ENCODE measurements at places on chromosomes 6 and 20.

DNA sequence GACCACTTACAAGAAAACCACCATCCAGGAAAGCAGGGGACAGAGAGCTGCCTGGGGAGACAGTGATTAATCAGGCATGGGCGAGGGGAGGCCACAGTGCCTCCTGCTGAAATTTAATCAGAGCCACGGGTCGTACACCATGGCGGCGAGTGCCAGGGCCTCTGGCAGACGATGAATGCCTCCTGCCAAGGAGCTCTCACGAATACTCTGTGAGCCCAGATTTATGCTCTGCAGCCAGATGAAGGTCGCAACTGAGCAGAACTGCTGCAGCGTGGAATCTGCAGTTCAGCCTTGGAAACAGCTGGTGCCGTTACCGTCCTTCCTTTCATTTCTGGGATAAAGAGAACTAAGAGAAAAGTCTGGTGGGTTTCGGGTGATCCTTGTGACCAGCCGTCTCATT is 85.6 kb downstream of the BFSP1 start:
- no peak for DNase-seq

DNA sequence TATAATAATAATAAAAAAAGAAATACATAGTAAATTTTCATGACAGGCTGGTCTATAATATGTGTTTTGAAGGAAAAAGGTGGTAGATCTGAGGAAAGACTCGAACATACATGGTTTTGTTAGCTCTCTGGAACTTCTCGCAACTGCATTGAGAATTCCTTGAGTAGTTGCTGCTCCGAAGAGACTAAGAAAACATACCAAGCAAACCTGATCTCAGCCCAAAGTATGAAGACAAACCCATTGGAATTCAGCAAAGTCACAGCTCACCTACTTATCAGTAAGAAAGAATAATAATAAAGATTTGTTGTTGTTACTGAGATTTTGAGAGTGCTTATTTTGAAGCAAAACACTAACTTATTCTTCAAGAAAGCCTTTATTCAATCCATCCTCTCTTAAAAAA is 1107.1 kb upstream of the EYS start:
- DNase-seq, result no peak

GRCh38 chr6:32941214-32941768 is 463 bp upstream of the HLA-DMB start:
- peak; percentile 58 for DNase-seq

- DNase-seq, result no peak
Measured at GRCh38 chr20:3247638-3248037, 8.6 kb upstream of the SLC4A11 start.

DNA sequence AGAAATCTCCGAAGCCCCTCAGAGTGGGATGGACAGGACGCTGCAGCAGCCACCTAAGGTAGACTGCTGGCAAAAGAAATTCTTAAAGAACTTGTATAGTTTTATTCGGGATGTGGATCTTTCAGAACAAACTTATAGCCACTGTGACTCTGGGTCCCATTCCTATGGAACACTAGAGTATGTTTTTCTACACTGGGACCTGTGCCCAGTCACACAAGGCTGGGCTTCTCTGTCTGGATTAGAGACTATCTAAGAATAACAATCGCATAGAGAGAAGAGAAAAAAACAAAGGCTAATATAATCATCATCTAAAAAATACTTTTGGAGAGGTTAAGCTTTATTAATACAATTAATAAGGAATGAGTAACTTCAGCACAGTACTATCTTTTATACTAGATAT is 28.9 kb downstream of the RMND1 start:
- no peak for DNase-seq

GRCh38 chr20:44585057-44585963 is 2.9 kb downstream of the PKIG start:
- no peak for DNase-seq

DNA sequence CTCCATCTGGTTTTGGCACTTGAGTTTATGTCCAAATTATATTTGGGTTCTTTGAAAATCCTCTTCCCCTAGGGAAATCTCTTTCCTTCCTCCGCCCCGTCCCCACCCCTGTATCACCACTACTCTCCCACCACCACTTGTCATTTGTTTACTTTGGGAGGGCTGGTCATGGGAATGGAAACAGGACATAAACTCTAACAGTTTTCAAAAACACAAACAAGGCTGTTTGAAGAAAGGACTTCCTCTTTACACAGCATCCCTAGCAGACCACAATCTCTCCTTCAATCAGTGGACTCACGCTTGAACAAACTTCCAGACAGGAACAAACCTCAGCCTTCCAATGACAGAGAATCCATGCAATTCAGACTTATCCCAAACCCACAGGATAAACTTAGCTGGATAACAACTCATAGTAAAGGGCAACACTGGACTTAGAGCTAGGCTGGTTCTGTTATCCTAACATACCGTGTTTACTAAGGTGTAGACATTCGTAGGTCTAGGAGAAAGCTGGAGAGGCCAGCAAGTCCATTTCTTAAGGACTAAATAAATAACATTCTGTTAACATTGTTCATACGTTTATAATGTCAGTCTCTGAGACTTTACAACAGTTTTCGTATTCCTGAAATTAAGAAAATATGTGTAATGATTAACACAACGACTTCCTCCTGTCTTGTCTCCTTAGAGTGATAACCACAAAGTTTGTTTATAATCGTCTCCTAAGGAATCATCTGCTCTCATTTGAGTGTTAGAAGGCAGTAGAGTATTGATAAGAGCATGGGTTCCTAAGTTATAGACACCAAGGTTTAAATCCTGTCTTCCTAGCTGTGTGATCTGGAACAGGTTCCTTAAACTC is 44.1 kb upstream of the CTAGE9 start:
- no peak for DNase-seq

GRCh38 chr6:140017470-140017869 is 643.0 kb upstream of the CITED2 start:
- DNase-seq, result no peak

DNA sequence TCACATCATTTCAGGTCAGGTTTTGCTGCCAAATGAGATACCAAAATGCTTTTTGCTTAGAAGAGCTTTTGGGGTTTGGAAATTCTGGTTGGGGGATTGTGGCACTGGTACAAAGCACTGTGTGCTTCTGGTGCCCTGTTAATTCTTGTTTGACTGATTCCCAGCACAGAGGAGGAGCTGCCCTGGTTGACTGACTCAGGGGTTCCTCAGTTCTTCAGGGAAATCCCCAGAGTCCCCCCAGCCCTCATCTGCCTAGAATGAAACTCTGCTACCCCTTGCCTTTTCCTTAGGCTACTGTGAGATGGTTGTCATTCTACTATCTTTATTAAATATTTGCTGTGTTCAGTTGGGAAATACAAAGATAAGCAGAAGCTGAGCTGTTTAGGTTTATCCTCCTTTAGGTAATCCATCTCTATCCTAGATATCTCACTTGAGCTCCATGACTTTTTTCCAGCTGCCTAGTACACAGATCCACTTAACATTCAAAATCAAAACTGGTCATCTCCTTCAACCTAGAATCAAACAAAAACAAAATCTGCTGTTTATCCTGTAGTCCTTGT is 24.9 kb upstream of the TSPYL1 start:
- no peak for DNase-seq

DNA sequence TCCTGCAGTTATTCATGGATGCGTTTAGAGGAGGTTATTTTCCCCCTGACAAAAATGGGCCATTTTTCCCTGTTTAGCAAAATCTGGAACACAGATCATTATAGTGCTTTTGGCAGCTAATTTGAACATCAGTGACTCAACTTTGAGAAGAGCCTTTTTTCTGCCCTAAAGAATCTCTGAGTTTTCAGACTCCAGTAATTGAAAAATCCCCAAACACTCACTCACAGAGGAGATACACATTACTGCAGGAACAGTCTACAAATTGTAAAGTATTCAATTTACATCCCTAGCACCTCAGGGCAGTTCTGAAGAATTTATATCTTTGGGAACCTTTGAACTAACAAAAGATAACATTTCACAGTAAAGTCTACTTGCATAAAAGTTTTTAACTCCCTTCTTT is 966.6 kb upstream of the SLC35B3 start:
- DNase-seq, result no peak

- DNase-seq, result no peak
Measured at GRCh38 chr6:126537061-126537816, 197.3 kb downstream of the CENPW start.

DNA sequence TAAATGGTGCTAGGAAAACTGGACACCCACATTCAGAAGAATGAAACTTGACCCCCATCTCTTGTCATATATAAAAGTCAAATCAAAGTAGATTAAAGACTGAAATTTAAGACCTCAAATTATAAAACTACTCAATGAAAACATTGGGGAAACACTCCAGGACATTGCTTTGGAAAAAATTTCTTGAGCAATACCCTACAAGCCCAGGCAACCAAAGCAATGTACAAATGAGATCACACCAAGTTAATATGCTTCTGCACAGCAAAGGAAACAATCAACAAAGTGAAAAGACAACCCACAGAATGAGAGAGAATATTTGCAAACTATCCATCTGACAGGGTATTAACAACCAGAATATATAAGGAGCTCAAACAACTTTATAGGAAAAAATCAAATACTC is 407.9 kb upstream of the BTBD3 start:
- DNase-seq, result no peak

GRCh38 chr6:84062519-84063154 is 29.1 kb downstream of the MRAP2 start:
- no peak for DNase-seq

DNA sequence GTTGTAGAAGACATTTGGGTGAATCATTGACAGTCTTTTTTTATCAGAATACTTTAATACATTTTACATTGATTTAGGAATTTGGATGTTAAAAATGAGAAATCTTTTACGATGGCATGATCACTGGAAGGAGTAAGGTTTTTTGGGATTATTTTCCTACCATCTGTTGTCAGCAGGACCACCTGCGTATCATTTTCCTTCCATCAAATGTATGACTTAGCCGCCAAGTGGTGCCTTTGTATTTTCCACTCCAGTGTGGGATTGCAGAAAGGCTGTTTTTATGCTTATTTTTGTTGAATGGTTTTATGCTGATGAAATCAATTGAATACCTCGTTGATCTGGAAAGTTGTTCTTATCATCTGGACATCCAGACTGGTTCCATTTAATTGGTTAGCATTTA is 35.8 kb downstream of the AKAP12 start:
- DNase-seq, result no peak

- DNase-seq, result no peak
Measured at GRCh38 chr6:138038142-138038870, 68.9 kb downstream of the PERP start.

DNA sequence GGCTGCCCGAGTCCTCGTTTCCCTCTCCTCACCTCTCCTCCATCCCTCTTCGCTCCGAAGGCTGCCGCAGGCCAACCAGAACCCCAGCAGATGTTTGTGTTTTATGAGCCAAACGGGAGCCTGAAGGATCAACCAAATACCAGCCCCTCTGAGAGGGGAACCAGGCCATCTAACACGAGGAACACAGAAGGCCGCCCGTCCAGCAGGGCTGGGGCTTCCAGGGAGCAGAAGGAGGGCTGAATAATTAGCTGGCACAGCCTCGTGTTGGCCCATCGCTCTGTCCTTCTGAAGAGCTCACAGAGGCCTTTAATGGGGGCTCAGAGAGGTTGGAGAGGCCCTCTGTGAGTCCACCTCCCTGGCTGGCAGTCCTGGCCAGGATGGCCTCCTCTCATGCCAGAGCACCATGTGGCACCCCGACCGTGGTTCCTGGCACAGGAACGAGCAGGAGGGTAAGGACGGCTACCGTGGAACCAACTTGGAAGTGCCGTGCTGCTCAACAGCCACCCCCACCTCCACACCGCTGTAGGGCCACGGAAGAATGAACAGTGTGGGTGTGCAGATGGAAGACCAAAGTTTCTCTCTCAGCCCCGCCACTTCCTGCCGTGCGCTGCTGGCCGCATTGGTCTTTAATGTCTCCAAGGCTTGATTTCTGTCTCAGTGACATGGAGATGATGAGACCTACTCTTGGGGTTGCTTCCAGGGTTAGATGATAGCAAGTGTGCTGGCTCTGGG is 155.2 kb downstream of the SCML4 start:
- DNase-seq, result no peak

- DNase-seq, result no peak
Measured at GRCh38 chr6:43834528-43835155, 64.6 kb downstream of the VEGFA start.

DNA sequence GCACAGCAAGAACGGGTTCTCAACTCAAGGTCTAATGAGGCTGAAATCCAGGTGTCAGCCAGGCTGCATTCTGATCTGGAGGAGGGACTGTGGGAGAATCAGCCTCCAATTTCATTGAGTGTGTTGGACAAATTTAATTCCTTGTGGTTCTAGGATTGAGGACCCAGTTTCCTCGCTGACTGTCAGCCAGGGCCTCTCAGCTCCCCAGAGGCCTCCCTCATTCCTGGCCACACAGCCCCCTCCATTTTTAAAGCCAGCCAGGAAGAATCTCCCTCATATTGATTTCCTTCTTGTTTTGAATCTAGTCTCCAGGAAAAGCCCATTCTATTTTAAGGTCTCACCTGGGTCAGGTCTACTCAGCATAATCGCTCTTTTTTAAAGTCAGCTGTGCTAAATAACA is 73.7 kb upstream of the ARMC2 start:
- no peak for DNase-seq

DNA sequence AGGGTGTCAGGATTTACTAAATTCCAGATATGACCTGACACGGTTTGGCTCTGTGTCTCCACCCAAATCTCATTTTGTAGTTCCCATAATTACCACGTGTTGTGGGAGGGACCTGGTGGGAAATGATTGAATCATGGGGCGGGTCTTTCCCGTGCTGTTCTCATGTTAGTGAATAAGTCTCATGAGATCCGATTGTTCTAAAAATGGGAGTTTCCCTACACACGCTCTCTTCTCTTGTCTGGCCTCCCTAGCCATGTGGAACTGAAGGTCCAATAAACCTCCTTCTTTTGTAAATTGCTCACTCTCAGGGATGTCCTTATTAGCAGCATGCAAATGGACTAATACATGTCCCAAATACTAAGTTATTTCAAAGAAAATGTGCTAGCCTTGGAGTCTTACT is 121.1 kb downstream of the CENPW start:
- no peak for DNase-seq

- DNase-seq, result no peak
Measured at GRCh38 chr20:25048519-25048952, 9.4 kb downstream of the ACSS1 start.

GRCh38 chr6:47126647-47127391 is 84.7 kb upstream of the ADGRF1 start:
- no peak for DNase-seq

DNA sequence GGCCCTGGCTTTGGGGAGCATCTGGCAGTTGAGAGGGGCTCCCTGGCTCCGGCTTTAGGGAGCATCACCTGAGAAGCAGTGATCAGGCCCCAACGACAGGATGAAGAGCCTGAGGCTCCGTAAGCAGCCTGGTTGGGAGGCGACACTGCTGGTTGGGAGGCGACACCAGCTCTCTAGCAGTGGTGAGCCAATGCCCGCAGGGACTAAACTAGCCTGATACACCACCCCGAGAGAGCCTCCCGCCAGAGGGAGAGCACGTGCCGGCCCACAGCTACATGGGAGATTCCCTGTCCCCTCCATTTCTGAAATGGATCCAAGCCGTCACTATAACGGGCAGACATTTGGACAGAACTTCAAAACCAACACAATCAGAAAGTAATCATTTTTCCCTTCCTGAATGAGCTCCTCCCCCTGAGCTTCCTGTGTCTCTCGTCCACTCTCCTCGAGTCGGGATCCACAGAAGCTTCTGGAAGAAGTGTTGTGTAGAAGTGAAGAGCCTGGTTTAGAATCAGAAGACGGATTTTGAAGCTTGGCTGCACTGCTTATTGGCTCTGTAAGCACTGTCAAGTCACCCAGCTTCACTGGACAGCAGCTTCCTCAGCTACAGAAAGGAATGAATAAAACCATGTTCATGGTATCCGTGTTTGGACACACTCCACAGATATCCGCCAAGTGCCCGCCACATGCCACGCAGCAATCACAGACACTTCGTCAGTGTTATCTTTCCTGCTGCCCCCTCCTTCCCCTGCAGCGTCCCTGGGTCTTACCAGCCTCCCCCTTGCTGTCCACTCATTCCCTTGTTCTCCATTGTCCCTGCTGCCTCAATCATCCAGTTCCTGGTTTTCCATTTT is 199.6 kb downstream of the TTLL2 start:
- no peak for DNase-seq

Data from GDM1 (cell line).